Fibroblast of pulmonary artery (primary cell): ENCODE measurements at places on chromosomes 11 and 22.

- no peak for DNase-seq
Observed at GRCh38 chr11:57269571-57270021, 32.5 kb upstream of the APLNR start.

DNA sequence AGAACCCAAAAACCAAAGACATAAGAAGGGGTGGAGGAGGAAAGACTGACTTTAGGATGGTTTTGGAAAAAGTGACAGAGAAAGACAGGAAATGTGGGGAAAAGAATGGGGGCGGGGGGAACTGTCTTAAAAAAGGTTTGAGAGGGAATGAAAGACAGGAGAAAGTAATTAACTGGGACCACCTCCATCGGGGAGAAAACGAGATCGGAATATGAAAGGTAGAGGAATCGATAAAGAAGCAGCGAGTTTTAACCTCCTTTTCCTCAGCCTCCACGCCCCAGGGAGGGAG, 524 bp downstream of the MTMR2 start:
- no peak for DNase-seq

- no peak for DNase-seq
Observed at GRCh38 chr11:58596621-58597020, 17.8 kb downstream of the ZFP91 start.

- peak; percentile 93 for DNase-seq
Observed at GRCh38 chr11:62445314-62445740, 26.5 kb downstream of the SCGB1A1 start.

- no peak for DNase-seq
Observed at GRCh38 chr11:72738199-72739141, 13.7 kb downstream of the ARAP1 start.

DNA sequence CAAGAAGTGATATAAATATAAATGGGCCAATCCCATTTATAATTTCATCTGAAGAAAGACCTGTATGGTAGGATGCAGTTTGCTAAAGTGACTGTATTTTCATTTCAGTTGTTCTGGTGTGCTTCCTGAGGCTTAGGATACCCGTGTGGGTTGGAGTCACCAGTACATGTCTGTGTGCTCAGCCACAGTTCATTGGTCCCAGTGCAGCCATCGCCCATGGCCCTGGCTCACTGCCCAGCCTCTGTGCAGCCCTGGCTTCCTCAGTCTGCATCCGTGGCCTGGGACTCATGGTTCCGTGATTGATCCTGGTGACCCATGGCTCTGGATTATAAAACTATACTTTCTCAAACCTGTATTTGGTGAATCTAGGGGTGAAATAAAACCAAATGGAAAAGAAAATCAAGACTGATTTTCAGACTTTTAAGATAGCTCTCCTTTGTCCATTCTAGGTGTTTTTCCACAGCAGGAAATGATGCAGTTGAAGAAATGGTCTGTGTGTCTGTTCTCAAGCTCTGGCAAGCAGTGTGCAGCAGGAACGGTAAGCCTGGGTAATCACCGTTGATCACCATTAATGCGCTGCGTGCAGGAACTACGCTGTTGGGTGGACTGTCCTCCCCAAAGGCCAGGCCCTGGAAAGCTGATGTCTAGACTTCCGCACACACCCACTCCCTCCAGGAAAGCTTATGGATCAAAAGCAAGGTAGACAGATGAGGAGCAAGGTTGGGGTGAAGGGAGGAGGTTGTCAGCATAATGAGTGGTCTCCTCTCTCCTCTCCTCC, 27.2 kb downstream of the TTC12 start:
- DNase-seq: no peak

GRCh38 chr11:849104-849824, 6.6 kb downstream of the TSPAN4 start:
- no peak for DNase-seq

DNA sequence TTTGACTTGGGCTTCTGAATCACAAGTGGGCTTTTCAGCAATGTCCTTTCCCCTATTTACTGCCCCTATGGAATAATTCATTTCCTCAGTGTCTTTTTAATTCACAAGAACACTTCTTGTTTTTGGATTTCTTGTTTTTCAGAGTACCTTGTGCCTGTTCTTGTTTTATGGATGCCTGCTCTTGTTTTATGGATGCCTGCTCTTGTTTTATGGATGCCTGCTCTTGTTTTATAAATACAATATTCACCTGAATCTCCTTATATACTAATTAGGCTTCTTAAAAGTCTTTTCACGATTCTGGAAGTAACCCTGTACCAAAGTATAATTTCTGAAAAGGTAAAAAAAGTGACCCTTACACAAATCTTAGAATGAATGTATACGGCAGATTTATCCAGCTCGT, 32.8 kb downstream of the CACNA1I start:
- no peak for DNase-seq

DNA sequence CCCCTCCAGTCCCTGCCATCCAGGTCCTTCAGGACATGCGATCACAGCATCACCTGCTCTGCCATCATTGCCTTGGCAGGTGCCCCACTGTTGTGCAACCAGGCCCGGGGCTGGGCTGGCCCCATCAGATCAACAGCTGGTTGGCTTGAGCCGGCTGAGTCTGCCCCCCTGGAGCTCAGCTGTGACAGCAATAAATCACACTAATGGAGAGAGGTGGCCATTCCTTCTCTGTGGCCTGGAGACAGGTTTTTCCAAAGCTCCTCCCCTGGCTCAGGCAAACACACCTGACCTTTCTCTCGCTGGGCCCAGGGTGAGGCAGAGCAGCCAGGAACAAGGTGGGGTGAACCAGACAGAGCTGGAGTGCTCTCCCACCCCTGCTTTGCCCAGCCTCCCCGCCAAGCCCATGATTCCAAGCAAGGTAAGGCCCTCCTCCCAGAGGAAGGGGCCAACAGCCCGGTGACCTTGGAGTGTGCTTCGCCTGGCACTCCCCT, 8.9 kb upstream of the FXYD2 start:
- DNase-seq: no peak

DNA sequence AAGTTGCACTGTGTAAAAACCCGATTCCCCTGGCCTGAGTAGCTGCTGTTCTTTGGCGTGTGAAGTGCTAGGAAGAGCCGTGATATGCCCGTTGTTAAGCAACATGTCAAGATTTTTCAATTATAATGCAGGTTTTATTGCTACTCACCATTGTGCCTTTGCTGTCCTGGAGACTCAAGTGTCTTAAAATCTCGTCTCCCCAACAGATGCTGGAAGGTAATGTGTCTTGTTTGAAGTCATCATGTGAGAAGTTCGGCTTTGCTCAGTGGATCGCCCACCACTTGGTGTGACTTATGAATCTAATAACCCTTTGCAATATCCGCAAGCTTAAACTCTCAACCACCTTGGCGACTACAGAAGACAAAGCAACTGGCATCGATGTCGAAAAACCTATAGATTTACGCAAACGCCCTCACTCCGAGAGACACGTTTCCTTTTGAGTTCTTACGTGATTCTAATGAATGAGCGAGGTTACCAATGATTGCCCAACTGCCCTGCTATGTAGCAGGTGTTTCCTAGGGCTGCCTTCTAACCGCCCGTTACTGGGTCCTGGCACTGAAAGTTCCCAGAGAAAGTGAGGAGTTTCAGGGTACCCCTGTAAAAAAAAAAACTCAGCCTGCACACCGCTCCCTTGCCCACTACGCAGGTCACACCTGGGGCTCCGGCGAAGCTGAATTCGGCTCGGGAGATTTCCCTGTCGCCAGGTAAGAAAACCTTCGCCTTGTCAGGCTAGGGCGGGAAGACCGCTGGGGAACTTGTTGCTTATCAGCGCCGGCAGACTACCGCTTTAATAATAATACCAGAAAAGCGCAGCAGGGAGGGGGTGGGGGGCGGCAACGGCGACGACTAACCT, 21.2 kb upstream of the BDNF start:
- DNase-seq: no peak

DNA sequence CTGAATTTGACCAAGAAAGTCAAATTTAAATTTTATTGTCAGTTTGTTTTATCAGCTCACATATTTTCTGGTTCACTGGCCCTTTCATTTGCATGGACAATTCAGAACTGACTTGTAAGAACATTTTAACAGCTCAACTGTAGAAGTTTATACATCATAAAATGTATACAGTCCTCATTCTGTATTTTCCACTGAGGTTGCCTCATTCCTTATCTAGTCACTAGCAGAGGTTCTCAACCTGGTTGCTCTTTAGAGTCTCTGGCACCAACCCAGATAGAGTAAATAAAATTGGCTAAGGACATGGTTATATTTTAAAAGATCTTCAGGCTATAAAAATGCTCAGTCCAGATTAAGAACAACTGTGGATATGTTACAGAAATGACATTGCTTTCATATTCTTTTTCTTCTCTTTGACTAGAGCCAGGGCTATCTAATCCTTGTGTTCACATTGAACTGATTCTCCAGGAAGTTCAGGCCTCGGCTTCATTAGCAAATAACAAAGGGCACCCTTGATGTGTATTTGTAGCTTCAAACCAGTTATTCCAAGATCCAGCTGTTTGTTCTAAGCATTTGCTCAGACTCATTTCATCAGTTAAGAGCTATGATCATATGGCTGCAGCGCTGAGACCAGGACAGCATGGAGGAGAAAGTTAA, 782.5 kb downstream of the ETS1 start:
- DNase-seq: no peak

GRCh38 chr11:46141597-46141996, 20.3 kb upstream of the PHF21A start:
- DNase-seq: no peak

DNA sequence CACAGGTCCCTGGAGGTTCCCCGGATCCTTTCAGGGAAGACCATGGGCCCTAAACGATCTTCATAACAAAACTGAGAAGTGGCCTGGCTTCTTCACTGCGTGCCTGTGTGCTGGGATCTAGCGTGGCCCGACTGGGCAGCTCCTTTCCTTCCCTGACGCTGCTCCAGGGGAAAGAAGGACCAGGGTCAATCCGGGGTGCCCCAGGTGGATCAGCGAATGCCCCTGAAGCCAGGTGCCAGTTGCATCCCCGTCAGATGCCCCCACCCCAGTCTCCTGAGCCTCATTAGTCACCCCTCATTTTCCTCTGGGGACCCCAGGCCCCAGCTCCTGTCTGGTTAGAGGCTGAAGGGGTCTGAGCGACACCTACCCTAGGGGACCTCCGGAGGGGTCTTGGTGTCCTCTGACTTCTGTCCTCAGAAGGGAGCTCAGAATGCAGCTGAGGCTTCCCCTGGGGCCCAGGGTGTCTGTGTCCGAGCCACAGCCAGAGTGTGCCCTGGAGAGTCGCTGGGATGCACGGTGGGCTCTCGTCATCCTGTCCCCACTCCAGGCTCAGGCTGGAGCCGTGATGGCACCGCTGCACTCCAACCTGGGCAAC, 18.7 kb upstream of the MUC6 start:
- DNase-seq: no peak

DNA sequence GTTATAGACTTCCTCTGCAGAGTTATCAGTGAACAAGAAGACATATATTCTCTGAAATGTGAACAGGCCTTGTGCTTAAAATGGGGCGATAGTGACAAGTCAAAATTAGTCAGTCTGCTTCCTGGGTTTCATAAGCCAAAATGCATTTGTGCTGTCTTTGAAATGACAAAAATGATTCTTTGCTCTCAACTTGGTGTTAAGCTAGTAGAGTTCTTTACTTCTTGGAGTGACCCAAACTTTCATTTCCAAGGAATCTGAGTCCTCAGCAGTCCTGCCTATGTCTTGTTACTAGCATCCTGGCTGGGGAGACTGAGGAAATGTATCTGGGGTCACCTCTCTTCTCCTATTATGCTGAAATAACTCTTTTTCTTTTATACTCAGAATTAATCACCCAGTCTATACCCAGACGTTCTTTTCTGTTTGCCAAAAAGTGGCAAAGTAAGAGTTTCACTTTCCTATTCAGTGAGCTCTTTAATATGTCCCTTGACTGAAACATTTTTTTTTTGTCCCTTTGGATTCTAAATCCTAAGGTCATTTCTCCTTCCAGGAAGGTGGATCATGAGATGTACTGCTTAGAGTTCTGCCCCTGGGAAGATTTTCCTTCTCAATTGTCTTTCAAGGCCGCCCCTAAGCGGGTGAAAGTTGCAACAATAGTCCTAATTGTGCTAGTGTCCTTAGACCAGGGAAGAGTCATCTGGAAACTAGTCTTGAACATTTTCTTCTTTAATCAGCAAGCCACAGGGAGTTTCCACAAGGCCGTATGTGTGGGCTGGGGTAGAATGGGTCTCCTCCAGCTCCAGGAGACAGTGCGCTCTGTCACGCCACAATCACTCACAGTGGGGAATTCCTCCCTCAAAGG, 53.0 kb upstream of the RDX start:
- no peak for DNase-seq

DNA sequence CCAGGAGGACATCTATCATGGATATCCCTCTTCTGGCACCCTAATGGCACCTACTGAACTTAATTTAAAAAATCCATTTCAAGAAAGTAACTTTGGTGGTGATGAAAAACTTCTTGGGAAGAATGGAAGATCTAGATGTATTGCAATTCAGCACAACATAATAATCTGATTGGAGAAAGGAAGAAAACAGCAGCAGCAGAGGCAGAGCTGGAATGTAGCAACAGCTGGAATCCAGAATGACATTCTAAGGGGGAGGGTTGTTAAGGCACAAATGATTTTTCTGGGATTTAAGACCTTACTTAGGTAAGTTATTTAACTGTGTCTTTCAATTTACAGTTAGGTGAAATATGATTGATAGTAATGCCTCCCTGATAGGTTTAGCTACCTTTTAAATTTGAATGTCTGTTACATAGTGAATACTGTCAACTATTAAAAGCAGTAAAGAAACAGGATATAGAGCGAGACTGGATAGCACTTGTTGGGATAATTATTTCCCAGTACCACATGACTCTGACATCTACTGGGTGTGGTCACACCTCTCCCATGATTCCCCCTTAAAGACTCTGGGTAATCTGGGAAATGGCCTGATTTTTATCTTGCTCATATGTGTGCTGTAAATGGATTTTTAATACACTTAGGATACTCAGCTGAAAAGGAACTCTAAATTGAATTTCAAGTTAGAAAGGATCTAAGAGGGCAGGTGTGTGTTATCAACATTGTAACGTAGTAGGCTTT, 11.7 kb downstream of the CAPRIN1 start:
- DNase-seq: peak; percentile 32

DNA sequence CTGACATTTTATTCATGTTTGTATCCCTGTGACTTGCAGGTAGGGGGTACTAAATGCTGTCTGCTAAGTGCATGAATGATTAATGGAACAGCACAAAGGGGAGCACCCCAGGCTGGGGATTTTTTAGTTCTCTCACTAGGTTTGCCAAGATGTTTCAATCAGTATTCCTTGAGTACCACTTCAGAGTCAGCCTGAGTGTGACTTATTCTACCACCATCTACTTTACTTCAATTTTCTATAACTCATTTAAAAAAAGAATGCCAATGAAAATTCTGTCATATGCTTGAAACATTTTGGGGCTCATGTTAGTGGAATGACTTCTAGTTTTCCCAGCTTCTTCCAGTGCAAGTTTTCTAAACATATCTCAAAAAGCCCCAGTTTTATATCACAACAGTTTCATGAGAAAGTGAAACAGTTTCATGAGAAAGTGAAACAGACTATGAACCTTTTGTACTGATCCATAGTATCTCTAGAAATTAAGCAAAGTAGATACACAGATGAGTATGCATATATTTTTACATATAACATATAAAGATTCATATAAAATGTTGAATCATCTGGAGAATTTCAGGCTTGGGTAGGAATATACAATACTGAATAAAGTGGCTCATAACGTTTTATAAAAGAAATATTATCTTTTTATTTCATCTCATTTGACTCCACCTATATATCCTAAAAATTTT, 252.4 kb downstream of the GRM5 start:
- DNase-seq: no peak
